NCI-H1436 (cell line): ENCODE measurements at places on chromosomes 6 and 20.

GRCh38 chr6:12058172-12058961 lies 46.3 kb downstream of the HIVEP1 start:
- no peak for DNase-seq

DNA sequence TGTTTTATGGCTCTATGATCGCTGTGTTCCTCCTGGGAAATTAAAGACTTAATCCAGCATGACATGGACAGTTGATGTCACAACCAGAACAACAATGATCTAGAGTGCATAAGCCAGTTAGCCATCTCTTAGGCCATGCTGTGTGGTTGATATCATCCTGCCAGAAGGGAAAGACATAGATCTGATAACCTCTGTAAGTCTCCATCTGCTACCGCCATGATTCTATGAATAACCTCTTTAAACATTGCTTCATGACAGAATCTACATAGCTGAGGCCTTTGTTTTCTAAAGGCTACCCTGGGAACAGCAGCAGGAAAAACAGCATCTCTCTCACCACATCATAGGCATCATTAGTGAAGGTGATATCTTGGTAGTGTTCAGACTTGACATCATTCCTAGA lies 117.6 kb upstream of the PHACTR1 start:
- no peak for DNase-seq

GRCh38 chr6:44261581-44261980 lies 3.8 kb downstream of the NFKBIE start:
- no peak for DNase-seq

DNA sequence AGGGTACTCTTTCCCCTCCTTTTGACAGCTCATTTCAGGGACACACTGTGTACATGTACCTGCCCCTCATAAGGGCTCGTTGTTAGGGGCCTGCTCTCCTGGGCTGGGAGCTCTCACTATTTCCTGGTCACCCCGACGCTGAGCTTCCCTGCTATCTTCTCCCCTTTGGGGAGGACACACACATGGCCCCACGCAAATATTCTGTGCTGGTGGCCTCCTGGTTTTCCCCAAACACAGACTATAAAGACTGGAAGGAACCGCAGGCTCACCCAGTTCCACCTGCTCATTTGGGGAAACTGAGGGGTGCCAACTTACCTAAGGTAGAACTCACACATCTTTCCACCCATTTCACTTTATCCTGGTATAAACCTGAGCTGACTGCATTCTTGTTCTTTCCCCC lies 301.4 kb upstream of the SUPT3H start:
- DNase-seq: no peak

DNA sequence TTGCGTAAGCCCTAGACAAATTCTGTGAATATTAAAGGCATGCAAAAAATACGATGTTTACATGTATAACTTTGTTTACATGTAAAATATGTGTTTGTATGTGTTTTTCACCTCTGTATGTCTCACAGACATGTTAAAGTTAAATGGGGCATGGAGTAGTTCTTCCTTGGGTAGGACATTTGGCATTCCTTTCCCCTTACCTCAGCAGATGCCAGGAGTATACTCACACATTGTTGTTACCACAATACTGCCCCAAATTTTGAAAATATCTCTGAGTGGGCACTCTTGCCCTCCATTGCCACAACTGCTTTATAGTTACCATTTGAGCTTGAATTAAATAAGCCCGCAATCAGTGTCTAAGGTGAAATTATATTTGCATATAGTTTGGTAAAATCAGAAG lies 147.5 kb downstream of the MYO6 start:
- DNase-seq: no peak

GRCh38 chr20:32326504-32326845 lies 31.7 kb upstream of the ASXL1 start:
- no peak for DNase-seq

DNA sequence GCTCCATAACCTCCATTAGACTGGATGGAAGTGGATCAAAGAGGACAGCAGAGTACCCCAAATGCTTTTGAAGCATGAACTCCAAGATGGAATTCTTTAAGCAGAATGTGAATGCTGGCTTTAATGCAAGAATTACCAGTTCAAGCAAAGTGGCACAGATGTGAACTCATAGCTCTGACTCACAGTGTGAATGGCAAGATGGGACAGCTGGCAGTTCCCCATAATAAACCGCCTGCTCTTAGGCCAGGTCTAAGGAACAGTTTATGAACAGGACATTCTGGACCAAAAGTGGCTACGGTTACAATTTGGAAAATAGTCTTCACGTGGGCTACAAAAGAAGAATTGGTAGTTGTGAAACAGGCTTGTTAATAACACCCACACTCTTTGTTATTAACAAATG lies 76.5 kb downstream of the SPTLC3 start:
- DNase-seq: no peak

DNA sequence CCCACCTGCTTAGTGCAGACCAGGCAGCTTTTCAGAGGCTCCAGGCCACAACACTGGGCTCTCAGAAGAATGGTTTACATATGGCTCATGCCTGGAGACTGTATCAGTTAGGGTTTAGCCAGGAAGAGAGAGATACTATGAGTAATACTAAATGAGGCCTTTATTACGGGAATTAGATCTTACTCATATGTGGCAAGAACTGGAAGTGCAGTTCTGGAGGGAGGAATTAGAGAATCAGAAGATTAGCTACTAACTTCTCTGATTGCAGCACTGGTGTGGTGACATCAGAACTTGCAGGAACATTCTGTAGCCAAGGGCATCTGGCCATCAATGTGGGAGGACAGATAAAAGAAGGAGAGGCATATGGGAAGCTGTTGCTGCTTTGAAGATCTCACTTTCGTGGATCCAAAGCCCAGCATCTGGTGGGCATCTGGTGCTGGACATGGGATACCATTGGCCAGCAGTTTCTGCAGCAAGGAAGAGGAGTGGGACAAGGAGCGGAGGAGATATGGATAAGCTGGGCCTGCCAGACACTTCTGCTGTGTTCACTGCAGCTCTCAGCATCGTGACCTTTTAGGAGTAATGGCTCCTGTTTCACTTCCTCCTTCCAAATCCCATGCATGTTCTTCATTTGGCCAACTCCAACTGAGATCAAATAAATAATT lies 248.5 kb downstream of the BTBD3 start:
- DNase-seq: no peak

DNA sequence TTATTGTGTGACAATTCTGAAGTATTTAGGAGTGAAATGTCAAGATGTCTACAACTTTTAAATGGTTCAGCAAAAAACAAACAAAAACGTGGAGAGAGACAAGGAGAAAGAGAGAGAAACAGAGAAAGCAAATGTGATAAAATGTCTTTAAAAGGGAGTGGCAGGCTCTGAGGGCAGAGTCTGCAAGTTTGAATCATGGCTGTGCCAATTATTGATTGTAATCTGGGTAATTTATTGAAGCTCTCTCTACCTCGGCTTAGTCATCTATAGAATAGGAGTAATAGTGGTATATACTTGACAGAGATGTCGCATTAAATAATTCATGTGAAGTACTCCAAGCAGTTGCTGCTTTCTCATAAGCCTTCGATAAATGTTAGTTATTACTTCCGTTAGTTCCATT lies 61.3 kb upstream of the ARID1B start:
- DNase-seq: no peak

DNA sequence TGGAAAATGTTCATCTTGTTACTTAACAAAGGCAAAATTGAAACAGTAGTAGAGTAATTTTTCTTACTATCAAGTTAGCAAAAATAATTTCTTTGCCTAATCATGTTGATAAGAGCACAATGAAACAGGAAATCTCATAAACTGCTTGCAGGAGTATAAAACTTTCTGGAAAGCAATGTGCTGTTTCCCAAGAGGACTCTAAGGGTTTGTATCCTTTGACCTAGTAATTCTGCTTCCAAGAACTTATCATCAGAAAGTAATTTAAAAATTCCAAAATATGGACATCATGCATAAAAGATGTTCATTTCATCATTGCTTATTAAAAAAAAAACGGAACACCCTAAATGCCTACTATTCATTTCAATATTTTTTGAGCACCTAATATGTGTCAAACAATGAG lies 46.1 kb upstream of the TNFAIP3 start:
- DNase-seq: no peak

- DNase-seq: no peak
Measured at GRCh38 chr6:64113704-64114103, 478.1 kb downstream of the PHF3 start.

DNA sequence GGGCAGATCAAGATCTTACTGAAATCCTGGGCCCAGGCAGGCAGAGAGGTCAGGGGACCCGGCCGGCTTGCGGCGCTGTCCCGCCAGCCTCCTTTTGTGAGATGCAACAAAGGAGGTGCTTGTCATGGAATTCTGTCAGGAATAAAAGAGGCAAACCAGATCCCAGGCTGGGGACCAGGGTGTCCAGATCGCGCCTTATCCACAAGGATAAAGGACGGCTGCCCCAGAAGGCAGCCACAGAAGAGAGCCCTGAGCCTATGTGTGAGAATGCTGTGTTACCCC lies 42.6 kb upstream of the CDH22 start:
- no peak for DNase-seq

GRCh38 chr6:92166666-92167065 lies 1252.7 kb downstream of the EPHA7 start:
- DNase-seq: no peak

GRCh38 chr6:1925743-1926430 lies 316.2 kb downstream of the FOXC1 start:
- no peak for DNase-seq

DNA sequence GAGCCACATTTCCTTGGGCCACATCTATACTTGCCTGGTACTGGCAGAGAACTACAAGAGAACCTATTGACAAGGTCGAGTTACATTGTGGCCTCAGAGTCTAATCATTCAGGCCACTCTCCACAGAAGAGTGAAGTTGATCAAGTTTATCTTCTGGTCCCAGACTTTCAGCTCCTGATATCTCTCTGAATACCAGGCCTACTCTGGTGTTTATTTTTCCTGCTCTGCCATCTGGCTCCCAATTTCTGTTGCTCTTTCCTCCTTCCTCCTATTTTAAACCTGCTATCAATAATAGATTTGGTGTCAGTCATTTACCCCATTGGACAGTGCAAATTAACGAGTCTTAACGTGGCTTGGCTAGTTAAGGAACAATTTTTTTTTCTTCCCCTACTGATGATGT lies 46.6 kb downstream of the SCGN start:
- DNase-seq: no peak

DNA sequence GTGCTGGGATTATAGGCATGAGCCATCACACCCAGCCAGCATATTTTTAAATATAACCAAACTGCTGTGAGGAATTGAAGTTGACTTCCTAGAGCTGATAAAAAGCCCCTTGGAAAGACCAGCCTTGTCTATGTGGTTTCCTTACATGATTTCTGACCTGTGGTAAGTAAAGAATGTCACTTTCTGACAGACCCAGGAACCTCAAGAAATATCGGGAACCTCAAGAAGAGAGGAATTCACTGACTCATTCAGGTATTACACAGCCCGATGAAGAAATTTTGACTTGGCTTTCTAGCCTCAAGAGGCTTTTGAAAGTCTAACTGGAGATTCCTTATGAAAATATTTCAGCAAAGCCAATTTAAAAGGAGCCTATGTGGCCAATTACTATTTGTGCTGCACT lies 71.8 kb downstream of the FOXF2 start:
- no peak for DNase-seq

DNA sequence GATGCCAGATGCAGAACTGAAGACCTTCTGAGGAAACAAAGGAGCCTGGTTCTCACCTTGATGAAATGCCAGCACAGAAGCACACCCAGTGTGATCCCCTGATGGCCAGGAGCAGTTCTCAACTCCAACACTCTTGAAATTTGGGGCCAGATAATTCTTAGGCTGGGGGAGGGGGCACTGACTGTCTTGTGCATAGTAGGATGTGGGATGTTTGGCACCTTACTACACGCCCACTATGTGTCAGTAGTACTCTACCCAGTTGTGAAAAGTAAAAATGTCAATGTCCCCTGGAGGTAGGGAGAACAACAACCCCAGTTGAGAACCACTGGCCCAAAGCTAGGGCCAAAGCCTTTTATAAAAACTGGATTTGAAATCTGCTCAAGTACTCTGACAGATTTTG lies 398.3 kb upstream of the ARID1B start:
- no peak for DNase-seq

- no peak for DNase-seq
Measured at GRCh38 chr6:31359581-31359980, 2.6 kb upstream of the HLA-B start.

- no peak for DNase-seq
Measured at GRCh38 chr6:16471222-16471909, 233.0 kb downstream of the GMPR start.

DNA sequence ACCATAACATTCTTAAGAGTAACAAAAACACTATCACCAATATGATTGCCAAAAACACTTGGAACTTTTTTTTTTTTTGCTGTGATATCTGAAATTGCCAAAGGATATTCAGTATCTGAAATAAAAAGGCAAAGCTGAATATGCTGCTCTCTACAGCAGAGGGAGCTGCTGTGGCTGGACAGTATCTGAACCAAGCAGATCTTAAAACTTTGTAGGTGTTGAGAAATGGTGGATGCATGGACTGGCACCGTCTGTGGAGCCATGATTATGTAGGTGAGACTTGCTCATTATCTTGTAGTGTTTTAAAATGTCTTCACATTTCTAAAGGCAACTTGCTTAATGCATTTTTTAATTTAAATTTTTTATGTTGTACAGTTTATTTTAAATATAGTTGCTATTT lies 9.2 kb downstream of the PDCD2 start:
- DNase-seq: no peak

DNA sequence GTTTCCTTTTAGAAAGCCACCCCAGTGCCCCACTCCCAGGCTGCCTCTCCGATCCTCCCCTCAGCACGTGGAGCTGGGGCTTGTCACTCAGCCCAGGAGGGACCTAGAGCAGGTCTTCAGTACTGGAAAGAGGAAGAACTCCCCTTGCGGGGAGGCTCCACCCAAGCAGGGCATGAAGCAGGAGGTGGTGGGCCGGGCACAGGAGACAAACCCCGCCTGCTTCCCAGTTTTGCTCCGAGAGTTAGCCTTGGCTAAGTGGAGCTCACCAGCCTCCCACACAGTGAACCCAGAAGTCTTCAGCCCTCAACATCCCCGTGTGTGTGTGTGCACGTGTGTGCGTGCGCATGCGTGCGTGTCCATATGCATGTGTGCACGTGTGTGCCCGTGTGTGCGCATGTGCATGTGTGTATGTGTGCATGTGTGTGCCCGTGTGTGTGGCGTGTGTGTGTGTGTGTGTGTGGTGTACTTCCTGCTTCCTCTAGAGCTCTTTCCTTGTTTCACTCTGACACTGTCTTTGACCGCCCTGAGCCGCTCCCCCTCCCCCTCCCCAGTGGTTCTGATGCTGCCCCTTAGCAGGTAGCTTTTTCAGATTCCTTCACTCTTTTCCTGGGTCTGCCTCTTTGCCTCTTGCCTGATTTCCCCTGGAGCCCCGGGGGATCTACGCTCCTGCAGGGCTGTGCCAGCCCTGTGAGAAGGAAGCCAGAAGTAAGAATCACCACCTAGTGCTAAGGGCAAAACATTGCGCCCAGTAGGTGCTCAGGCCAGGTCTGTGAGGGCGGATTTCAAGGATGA lies 239.8 kb downstream of the CDC5L start:
- no peak for DNase-seq

GRCh38 chr6:163320804-163321203 lies 93.7 kb upstream of the QKI start:
- no peak for DNase-seq

GRCh38 chr6:33324125-33324524 lies 6.6 kb upstream of the ZBTB22 start:
- no peak for DNase-seq
